ENCODE measurements at places on chromosomes 3 and 15.
A peak's percentile ranks its signal among the peaks of the same experiment; 100 is the strongest.

- no peak overlapping the region for H3K4me3 ChIP-seq
- H3K4me1 ChIP-seq: no peaks in the 10 kb centered on the region
- H3K27ac ChIP-seq: no peak overlapping the region
- no peaks in the 10 kb centered on the region for H3K36me3 ChIP-seq
These were observed 6.0 kb downstream of the MUC13 start for GRCh38 chr3:124928333-124929202.

- no peaks in the 10 kb centered on the region for H3K27me3 ChIP-seq
- H3K4me1 ChIP-seq: peaks cover 16% of the 10 kb centered on the region
- H3K4me3 ChIP-seq: peak overlapping the region; percentile 70
- DNase-seq: no peak
- no peaks in the 10 kb centered on the region for H3K36me3 ChIP-seq
These were observed 932 bp downstream of the GSK3B start for GRCh38 chr3:120093119-120093910.

DNA sequence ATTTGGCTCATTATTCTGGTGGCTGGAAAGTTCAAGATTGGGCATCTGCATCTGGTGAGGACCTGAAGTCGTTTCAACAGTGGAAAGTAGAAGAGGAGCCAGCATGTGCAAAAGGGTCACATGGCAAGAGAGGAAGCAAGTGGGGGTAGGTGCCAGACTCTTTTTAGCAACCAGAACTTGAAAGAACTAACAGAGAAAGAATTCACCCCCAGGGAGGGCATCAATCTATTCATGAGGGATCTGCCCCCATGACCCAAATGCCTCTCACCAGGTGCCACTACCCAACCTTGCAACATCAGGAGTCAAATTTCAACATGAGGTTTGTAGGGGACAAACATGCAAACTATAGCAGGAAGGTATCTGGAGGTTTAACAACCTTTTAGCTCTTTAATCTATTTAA, 10.3 kb upstream of the RYK start:
- H3K27me3 ChIP-seq: no peaks in the 10 kb centered on the region
- DNase-seq: no peak
- no peak overlapping the region for H3K4me3 ChIP-seq

DNA sequence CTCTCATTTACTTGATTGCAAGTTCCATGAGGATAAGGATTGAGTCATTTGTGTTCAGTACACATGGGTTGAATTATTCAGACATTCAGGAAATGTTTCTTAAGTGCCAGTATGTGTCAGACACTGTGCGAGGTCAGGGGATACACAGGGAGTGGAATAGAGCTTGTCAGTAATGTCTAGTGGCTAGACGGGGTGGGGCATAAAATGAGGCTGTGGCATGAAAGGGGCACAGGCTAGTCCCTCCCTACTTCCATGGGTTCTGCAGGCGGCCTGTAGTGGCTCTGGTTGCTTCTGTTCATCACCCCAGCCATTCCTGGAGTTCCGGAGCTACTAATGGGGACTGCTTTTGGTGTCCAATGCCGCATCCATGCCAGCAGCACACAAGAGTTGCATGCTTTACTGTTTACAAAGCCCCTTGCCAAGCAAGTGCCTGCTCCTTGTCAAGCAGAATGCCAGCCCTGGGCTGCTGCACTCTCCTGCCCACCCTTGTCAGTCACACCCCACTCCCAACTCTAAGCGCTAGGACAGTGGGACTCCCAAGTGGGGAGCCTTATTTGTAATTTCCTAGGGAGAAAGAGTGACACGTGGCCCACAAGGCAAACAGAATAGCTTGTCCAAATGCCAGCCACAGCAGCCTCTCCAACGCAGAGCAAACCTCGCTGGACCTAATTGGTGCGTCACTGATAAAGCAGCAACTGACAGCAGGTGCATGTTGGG, 70.8 kb downstream of the RAB11A start:
- no peaks in the 10 kb centered on the region for H3K27me3 ChIP-seq
- no peak for DNase-seq
- no peak overlapping the region for H3K4me3 ChIP-seq
- no peak overlapping the region for H3K27ac ChIP-seq

DNA sequence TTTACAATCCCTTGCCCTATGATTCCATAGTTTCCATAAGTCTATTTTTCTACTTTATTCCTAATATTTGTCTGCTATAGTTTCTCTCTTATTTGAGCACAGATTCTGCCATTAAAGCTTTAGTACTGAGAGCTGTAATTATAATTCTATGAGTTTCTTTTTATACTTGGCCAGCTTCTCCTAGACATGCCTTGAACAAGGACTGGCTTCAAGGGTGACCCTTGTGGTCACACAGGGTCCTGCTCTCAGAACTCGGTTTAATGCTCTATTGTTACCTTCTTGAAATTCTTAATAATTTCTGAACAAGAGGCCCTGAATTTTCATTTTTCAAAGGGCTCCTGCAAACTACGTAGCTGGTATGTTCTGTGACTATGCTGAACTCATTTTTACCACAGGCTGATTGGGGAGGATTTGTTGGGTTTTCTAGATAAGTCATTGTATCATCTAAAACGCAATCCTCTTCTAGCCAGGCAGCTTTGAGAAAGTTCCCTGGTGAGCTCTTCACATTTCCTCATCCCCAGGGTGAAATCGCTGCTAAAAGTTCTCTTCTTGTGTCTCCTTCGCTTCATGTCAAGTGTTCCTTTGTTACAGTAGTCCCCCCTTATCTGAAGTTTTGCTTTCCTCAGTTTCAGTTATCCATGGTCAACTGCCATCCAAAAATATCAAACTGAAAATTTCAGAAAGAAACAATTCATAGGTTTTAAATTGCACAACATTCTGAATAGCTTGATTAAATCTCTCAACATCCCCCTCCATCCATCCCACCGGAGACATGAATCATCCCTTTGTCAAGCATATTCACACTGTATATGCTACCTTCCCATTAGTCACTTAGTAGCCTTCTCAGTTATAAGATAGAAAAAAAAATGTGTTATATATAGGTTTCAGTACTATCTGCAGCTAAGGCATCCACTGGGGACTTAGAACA, 12.6 kb upstream of the PLCL2 start:
- H3K27me3 ChIP-seq: no peaks in the 10 kb centered on the region
- H3K4me3 ChIP-seq: no peak overlapping the region
- H3K27ac ChIP-seq: no peak overlapping the region
- no peaks in the 10 kb centered on the region for H3K36me3 ChIP-seq
- no peak for DNase-seq

DNA sequence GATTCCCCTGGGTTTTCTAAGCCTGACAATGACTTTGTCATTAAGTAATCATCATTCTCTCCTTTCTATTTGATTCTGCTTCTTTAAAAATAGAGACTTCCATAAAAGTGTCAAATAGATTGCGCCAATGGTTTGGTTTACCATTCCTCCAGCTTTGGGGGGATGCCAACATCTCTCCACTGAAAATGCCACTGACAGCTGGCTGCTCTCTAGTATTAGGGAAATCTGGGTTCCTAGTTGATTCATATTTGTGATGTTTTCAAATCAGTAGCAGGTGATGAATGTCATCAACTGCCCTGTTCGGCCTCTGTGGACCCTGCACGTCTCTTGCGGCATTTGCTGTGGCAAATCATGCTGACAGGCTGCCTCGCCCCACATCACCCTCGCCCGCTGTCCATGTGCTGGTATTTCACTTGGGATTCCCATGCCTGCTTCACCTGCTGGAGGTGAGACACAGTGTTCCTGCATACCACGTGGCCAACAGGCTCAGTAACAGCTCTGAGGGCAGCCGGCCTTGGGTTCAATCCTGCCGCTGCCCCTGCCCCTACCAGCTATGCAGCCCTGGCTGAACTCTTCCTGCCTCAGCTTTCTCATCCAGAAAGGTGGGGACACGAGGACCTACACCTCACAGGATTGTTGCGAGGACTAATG, 28.1 kb downstream of the ZXDC start:
- no peak overlapping the region for H3K4me3 ChIP-seq
- H3K27ac ChIP-seq: no peak overlapping the region
- no peak for DNase-seq
- H3K27me3 ChIP-seq: no peaks in the 10 kb centered on the region
- peaks cover 23% of the 10 kb centered on the region for H3K36me3 ChIP-seq

- peak overlapping the region; percentile 50 for H3K4me3 ChIP-seq
- H3K27me3 ChIP-seq: peaks cover 22% of the 10 kb centered on the region
- DNase-seq: peak; percentile 18
- H3K36me3 ChIP-seq: no peaks in the 10 kb centered on the region
- no peak overlapping the region for H3K27ac ChIP-seq
- H3K4me1 ChIP-seq: peaks cover 19% of the 10 kb centered on the region
These were observed 569 bp downstream of the TMEM266 start for GRCh38 chr15:76060118-76060989.

DNA sequence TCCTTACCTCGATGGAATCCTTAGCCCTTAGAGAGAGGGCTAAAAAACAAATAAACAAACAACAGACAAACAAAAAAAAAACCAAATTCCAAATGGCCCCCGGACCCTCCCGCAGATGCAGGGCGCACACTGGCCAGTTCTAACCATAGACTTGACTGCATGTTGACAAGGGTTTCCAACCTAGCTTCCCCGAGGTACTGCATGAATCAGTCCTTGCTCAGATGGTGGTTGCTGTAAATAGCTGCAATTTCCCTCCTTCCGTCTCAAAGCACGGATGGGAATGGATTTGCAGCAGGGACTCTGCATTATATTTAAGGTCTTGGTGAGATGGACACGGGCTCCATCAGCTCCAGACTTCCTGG, 162.8 kb downstream of the CD47 start:
- no peak for DNase-seq
- H3K27me3 ChIP-seq: no peaks in the 10 kb centered on the region
- H3K4me3 ChIP-seq: peak overlapping the region; percentile 73
- H3K36me3 ChIP-seq: no peaks in the 10 kb centered on the region
- peaks cover 4% of the 10 kb centered on the region for H3K4me1 ChIP-seq

GRCh38 chr3:110810356-110810755, 261.3 kb upstream of the NECTIN3 start:
- H3K27me3 ChIP-seq: no peaks in the 10 kb centered on the region
- H3K4me3 ChIP-seq: no peak overlapping the region
- no peak overlapping the region for H3K27ac ChIP-seq
- H3K36me3 ChIP-seq: no peaks in the 10 kb centered on the region
- DNase-seq: no peak

DNA sequence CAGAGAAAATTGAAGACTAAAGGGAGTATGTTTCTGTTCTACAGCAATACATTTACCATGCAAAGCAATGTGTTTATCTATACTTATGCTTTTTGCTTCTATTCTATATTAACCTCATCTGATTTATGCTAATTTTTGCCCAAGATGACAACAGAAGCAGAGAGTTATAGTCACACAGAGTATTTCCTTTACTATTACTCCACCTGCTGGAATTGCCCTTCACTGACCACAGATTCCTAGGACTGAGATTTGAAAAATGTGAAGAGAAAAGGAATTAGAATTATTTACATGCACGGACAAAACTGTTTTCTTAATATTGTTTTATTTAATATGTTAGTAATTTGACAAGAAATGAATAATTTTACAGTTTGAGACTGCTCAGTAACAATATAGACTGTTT, 745.6 kb downstream of the VGLL3 start:
- no peaks in the 10 kb centered on the region for H3K36me3 ChIP-seq
- no peak for DNase-seq
- H3K27ac ChIP-seq: no peak overlapping the region
- H3K4me3 ChIP-seq: no peak overlapping the region

- no peak for DNase-seq
- H3K4me3 ChIP-seq: no peak overlapping the region
- no peaks in the 10 kb centered on the region for H3K27me3 ChIP-seq
- no peaks in the 10 kb centered on the region for H3K36me3 ChIP-seq
- H3K27ac ChIP-seq: no peak overlapping the region
- no peaks in the 10 kb centered on the region for H3K4me1 ChIP-seq
These were observed 62.4 kb downstream of the CD200 start for GRCh38 chr3:112395181-112395895.

- peaks cover 81% of the 10 kb centered on the region for H3K36me3 ChIP-seq
- no peak overlapping the region for H3K27ac ChIP-seq
- H3K27me3 ChIP-seq: no peaks in the 10 kb centered on the region
- no peak overlapping the region for H3K4me3 ChIP-seq
These were observed 65.6 kb downstream of the SLC6A6 start for GRCh38 chr3:14467814-14468620.

DNA sequence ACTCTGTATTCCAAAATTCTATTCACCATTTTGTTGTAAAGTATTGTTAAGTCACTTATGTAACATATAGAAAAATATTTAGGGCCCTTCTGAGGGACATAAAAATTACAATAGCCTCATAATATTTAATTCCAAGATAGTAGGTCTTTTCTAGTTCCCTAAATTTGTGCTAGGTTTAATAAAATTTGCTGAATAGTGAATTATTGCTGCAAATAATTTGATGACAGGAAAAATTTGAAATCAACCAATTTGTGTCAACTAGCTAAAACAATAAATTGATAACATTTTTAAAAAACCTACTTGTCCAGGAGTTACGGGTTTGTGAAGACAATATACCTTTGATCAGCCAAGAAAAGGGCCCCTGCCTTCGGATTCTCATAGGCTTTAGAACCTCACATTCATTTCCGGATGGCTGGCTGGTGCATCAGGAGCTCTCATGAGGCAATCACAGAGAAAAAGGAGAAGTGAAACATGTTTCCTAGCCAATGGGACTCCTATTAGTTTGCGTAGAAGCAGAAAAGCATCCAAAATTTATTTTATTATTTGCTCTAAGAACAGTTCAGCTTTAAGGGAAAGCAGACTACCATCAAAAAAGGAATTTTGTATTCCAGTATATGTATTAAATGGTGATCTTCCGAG, 177.2 kb downstream of the LRRC3B start:
- no peak for DNase-seq
- no peaks in the 10 kb centered on the region for H3K27me3 ChIP-seq
- H3K36me3 ChIP-seq: no peaks in the 10 kb centered on the region
- H3K4me1 ChIP-seq: no peaks in the 10 kb centered on the region
- H3K27ac ChIP-seq: no peak overlapping the region

DNA sequence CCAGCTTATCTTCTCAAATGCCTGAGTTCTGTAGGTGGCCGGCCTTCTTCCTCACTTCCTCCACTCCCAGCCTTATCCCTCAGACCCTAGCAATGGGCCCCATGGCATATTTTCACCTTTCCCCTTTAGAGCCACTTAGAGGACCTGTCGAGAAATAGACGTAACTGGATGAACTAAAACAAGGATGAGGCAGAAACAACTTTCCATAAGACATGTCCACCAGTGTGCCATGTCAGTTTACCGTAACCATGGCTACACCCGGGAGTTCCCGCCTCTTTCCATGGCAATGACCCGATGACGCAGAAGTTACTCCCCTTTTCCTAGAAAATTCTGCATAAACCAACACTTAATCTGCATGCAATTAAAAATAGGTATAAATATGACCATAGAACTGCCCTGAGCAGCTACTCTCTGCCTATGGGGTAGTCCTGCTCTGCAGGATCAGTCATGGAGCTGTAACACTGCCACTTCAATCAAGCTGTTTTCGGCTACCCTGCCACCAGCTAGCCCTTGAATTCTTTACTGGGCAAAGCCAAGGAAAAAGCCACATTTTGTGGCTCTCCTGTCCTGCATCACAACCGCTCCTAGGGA, 55.1 kb upstream of the ZBTB38 start:
- H3K27ac ChIP-seq: no peak overlapping the region
- no peak overlapping the region for H3K4me3 ChIP-seq
- H3K36me3 ChIP-seq: no peaks in the 10 kb centered on the region
- H3K4me1 ChIP-seq: peaks cover 23% of the 10 kb centered on the region
- no peaks in the 10 kb centered on the region for H3K27me3 ChIP-seq

GRCh38 chr3:117105686-117106085, 396.1 kb downstream of the TUSC7 start:
- DNase-seq: no peak
- no peaks in the 10 kb centered on the region for H3K27me3 ChIP-seq
- H3K4me3 ChIP-seq: no peak overlapping the region
- no peak overlapping the region for H3K27ac ChIP-seq
